ENCODE measurements at places on chromosomes 11 and 22.

- H3K36me3 ChIP-seq, result peaks cover 50% of the 10 kb centered on the region
- no peak overlapping the region for H3K27ac ChIP-seq
- peaks cover 3% of the 10 kb centered on the region for H3K27me3 ChIP-seq
These were observed 8.1 kb downstream of the YWHAH start for GRCh38 chr22:31952472-31952871.

GRCh38 chr22:19387038-19387437, 44.5 kb downstream of the HIRA start:
- no peak for DNase-seq
- H3K36me3 ChIP-seq, result peaks cover 33% of the 10 kb centered on the region
- no peak overlapping the region for H3K27ac ChIP-seq
- H3K4me3 ChIP-seq, result no peak overlapping the region

DNA sequence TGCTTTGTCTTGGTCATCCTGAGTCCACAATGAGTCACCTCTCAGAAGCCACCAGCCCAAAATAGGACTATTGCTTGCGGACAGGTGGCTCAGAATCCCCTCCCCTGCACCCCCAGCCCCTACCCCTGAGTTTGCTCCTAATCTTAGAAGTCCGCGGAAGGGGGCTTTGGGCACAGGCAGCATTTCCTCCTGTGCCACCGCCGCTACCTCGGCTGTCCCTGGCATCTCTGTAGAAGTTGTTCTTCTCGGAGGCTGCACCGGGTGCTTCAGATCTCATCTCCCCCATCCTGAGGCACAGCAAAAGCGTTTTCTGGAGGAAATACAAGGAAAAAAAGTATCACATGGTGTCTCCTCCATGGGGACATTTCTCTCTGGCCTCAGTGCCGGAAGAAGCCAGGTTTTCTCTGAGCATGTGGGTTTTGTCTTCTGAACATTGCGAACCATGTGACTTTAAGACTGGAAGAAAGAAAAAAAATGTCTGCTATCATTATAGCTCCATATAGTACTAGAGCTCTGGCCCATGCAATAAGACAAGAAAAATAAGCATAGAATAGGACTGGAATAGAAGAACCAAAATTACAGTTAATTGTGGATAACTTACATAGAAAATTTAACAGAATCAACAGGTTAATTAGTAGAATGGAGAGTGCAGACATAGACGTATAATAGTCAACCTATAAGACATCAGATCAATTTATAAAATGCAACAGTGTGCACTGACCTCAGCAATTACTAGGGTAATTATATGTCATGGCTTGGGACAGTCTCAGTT, 63.2 kb downstream of the SHISAL1 start:
- peaks cover 32% of the 10 kb centered on the region for H3K36me3 ChIP-seq
- no peaks in the 10 kb centered on the region for H3K4me1 ChIP-seq
- no peak overlapping the region for H3K27ac ChIP-seq

GRCh38 chr11:126522152-126522551, 166.7 kb downstream of the ST3GAL4 start:
- H3K4me1 ChIP-seq, result no peaks in the 10 kb centered on the region
- H3K4me3 ChIP-seq, result no peak overlapping the region
- H3K36me3 ChIP-seq, result no peaks in the 10 kb centered on the region
- DNase-seq, result no peak
- H3K27ac ChIP-seq, result no peak overlapping the region
- peaks cover 6% of the 10 kb centered on the region for H3K27me3 ChIP-seq

GRCh38 chr22:39627208-39627607, 56.7 kb downstream of the CACNA1I start:
- DNase-seq, result no peak
- H3K4me3 ChIP-seq, result no peak overlapping the region
- H3K4me1 ChIP-seq, result no peaks in the 10 kb centered on the region
- peaks cover 5% of the 10 kb centered on the region for H3K27me3 ChIP-seq
- no peaks in the 10 kb centered on the region for H3K36me3 ChIP-seq

- no peak overlapping the region for H3K4me3 ChIP-seq
- H3K27ac ChIP-seq, result no peak overlapping the region
- H3K36me3 ChIP-seq, result no peaks in the 10 kb centered on the region
- no peak for DNase-seq
These were observed 69.0 kb downstream of the LARGE1 start for GRCh38 chr22:33851240-33851639.

DNA sequence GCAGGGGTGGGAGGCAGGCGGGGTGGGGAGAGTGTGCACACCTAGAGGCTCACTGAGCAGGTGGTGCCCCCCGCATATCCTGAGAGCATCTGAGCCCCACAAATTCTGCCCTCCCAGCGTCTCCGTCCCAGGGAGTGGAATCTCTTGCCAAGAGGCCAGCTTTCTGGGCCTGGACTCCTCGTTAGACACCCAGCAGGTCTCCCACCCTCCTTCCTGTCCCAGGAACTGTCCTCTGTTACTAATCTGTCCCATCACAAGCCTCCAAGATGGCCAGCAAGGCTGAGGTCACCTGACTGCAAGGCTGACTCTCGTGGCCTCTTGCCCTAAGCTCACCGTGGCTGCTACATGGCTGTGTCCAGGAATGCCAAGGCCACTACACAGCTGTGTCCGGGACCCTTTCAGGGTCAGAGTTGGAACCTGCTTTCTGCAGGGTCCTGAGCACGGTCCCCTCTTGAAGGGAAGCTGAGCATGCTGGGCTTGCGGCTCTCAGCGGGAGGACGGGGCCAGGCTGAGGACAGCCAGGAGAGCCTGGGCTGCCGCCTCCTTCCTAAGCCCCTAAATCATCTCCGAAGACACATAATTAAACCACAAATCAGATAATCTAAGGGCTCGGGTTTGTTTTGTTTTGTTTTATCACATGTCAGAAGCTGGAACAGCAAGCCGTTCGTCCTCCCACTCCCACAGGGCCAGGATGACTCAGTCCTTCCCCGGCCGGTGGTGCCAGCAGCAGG, 1327.3 kb downstream of the TBC1D22A start:
- no peaks in the 10 kb centered on the region for H3K36me3 ChIP-seq
- no peak for DNase-seq
- H3K4me1 ChIP-seq, result no peaks in the 10 kb centered on the region
- H3K4me3 ChIP-seq, result no peak overlapping the region
- no peaks in the 10 kb centered on the region for H3K27me3 ChIP-seq

DNA sequence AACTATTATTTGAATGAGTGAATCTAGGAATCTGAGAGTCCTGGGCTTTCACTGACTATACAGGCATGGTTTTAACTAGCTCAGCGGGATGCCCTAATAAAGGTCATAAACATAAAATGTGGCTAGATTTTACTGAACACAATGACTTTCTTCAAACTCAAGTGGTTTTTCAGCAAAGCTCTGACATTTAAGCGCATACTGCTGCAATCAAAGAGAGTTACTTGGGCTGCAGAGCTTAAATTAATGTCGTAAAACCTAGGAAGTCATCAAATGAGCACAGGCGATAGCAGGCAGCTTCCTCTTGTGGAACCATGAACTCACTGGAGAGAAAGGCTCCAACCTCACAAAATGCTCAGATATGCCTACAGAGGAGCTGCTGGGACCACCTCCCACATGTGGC, 6.7 kb downstream of the CSNK2A3 start:
- peaks cover 6% of the 10 kb centered on the region for H3K4me1 ChIP-seq
- peaks cover 30% of the 10 kb centered on the region for H3K36me3 ChIP-seq
- no peak overlapping the region for H3K4me3 ChIP-seq
- peaks cover 6% of the 10 kb centered on the region for H3K27me3 ChIP-seq
- no peak for DNase-seq
- no peak overlapping the region for H3K27ac ChIP-seq

DNA sequence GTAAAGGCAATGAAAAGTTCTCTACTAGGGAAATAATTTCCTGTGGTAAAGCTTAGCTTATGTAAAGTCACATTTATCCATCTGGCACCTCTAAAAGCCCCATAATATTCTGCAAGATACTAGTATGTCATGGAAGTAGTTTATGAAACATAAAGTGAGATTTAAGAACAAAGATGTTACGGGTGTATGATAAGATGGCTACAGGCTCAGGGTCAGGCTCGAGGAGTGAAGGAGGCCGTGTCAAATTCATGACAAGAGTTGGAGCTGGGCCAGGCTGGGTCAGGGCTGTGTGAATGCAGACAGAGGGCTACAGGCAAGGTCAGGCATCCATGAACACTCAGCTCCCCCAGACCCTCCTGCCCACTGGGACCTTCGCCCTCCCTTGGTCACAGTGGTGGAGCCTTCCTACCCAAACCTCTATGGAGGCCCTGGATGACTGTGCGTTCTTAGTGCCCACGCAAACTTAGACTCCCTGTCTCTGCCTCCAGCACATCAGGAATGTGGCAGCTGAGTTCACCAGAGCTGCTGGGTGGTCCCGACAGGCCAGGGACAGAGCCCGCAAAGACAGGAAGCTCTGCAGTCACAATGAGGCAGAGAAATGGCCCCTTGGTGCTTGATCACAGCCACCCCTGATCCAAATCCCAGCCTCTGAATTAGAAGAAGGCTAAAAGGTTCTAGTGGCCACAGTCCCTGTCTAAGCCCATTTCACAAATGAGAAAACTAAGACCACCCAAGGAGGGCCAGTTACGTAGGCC, 14.8 kb downstream of the IGLL5 start:
- H3K27ac ChIP-seq, result no peak overlapping the region
- no peak overlapping the region for H3K4me3 ChIP-seq
- no peak for DNase-seq
- H3K4me1 ChIP-seq, result no peaks in the 10 kb centered on the region

DNA sequence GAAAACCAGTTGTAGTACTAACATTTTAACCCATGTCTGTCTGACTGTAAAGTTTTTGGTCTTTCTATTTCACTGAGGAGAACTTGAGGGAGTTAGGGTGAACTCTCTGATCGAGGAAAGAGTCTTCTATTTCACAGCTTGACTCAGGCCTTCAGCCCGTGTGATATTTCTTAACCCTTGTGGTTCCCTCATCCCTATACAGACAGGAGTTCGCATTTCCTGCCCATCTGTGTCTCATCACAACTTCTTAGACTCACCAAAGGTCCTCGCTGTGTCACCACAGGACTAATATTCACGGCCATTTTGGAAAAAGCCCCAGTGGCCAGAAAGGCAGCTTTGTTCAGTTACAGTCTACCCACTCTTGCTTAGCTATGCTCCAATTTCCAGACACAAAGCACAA, 172.8 kb downstream of the FAM181B start:
- no peak for DNase-seq
- no peaks in the 10 kb centered on the region for H3K4me1 ChIP-seq
- no peak overlapping the region for H3K4me3 ChIP-seq
- H3K27ac ChIP-seq, result no peak overlapping the region

DNA sequence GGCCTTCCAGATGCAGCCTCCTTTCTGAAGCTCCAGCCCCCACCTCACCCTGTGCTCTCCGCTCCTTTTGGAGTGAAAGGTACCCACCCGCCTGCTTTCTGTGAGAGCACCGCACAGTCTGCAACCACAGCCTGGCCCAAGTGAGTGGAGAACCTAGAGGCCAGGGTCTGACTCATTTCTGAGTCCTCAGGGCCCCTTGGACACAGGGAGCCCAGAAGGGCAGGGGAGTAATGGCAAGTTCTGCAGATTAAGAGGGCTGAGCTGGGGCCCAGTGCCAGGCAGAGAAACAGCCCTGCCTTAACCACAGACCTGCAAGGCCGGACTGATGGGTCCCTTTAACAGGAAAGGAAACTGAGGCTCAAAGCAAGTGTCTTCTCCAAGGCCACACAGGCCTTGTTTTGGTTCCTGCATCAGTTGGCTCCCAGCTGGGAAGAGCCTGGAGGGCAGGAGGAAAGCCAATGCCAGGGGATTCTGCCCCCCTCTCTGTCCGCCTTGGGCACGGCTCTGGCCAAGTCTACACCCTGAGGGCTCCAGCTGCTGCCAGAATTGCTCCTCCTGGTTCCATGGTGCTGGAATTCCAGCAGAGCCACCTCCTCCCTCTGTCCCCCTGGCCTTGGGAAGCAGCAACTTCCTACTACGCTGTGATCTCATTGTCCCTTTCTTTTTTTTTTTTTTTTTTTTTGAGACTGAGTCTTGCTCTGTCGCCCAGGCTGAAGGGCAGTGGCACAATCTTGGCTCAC, 55.1 kb downstream of the CYTH4 start:
- H3K4me1 ChIP-seq, result no peaks in the 10 kb centered on the region
- no peak overlapping the region for H3K4me3 ChIP-seq
- no peak for DNase-seq
- H3K36me3 ChIP-seq, result no peaks in the 10 kb centered on the region

GRCh38 chr11:58286249-58286648, 18.2 kb upstream of the OR10W1 start:
- H3K27me3 ChIP-seq, result no peaks in the 10 kb centered on the region
- H3K4me3 ChIP-seq, result no peak overlapping the region
- peak; percentile 8 for DNase-seq

- DNase-seq, result no peak
- peaks cover 2% of the 10 kb centered on the region for H3K27me3 ChIP-seq
- H3K4me3 ChIP-seq, result no peak overlapping the region
These were observed 207.8 kb downstream of the GRIK4 start for GRCh38 chr11:120719348-120719747.

GRCh38 chr11:94738746-94739145, 29.4 kb upstream of the AMOTL1 start:
- no peak overlapping the region for H3K27ac ChIP-seq
- peaks cover 33% of the 10 kb centered on the region for H3K4me1 ChIP-seq
- H3K36me3 ChIP-seq, result peaks cover 4% of the 10 kb centered on the region
- peaks cover 9% of the 10 kb centered on the region for H3K27me3 ChIP-seq
